Heart right ventricle (tissue), 16 donors: ENCODE measurements at places on chromosomes 5 and 9. TPM values are rescaled to one million over a fixed set of nuclear protein-coding genes. Genes with fewer than 3 reads are reported as not detected.
A peak's percentile ranks its signal among the peaks of the same experiment; 100 is the strongest.

The SPOCK1 gene
- 42.8 TPM for total RNA-seq

The TMEM171 gene
- total RNA-seq: not detected

GRCh38 chr9:80932947-80933780, 756.2 kb downstream of the TLE1 start:
- no peak overlapping the region for H3K27ac ChIP-seq
- H3K4me3 ChIP-seq: no peak overlapping the region
- no peaks in the 10 kb centered on the region for H3K27me3 ChIP-seq

The CCDC171 gene
- 1.2 TPM for total RNA-seq

The ZCCHC7 gene
- 8.4 TPM for total RNA-seq

- H3K4me1 ChIP-seq: no peaks in the 10 kb centered on the region
- no peak overlapping the region for H3K4me3 ChIP-seq
- no peak overlapping the region for H3K27ac ChIP-seq
- no peak for DNase-seq
These were observed 14.4 kb upstream of the ZNF131 start for GRCh38 chr5:43106290-43106638.

- no peak overlapping the region for H3K27ac ChIP-seq
- no peaks in the 10 kb centered on the region for H3K27me3 ChIP-seq
- no peaks in the 10 kb centered on the region for H3K4me1 ChIP-seq
- no peak overlapping the region for H3K4me3 ChIP-seq
These were observed 223.2 kb downstream of the ASTN2 start for GRCh38 chr9:117191504-117192261.

The SLC6A7 gene
- not detected for total RNA-seq

DNA sequence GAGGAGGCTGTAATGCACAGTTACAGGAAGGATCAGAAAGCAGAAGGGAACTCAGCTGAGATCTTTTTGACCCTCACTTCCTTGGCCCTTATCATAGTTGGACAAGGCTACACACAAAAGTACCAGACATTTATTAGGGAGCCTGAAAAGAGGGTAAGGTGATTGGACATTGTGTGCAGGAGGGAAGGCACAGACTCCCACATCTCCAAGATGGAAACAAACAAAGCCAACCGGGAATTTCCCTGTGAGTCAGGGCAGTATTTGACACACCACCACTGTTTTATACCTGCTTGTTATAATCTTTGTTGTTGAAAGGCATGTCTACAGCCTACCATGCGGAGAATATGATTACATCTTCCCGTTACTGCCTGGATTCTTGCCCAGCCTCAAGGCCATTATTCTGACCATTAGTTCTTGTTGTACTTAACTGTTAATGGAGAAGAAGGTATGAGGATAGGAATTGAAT, 3.0 kb upstream of the CCNG1 start:
- peaks cover 1% of the 10 kb centered on the region for H3K36me3 ChIP-seq
- peak overlapping the region; percentile 53 for H3K27ac ChIP-seq
- H3K4me3 ChIP-seq: no peak overlapping the region
- peaks cover 13% of the 10 kb centered on the region for H3K4me1 ChIP-seq
- H3K27me3 ChIP-seq: no peaks in the 10 kb centered on the region

The AGXT2 gene
- total RNA-seq: not detected

The CDKN2B gene
- total RNA-seq: 4.8 TPM

The SEC61B gene
- 44.6 TPM for total RNA-seq

The SAXO1 gene
- total RNA-seq: not detected

The CHSY3 gene
- 1.6 TPM for total RNA-seq

The PCDHGC5 gene
- total RNA-seq: 3.2 TPM

GRCh38 chr9:72913382-72914009, 39.4 kb downstream of the ALDH1A1 start:
- no peaks in the 10 kb centered on the region for H3K4me1 ChIP-seq
- no peak overlapping the region for H3K4me3 ChIP-seq
- H3K36me3 ChIP-seq: peaks cover 5% of the 10 kb centered on the region
- DNase-seq: no peak
- H3K27me3 ChIP-seq: no peaks in the 10 kb centered on the region

DNA sequence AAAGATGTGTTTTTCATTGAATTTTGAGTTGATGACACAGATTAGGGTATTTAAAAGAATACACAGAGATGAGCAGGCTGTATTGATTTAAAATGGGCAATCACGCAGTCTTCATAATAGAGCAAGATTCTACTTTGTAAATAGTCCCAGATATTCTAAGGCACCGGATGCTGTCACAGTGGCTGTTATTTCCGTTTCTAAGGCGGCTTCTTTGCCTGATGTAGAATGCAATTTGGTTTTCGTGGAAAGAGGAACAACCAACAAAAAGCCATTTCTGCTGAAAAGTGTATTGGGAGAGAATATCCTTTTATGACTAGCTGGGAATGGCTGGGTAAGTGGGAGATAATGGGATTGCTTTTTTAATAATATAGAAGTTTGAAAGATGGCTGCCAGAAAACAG, 17.5 kb downstream of the PRKACG start:
- DNase-seq: no peak
- H3K4me3 ChIP-seq: no peak overlapping the region
- no peaks in the 10 kb centered on the region for H3K27me3 ChIP-seq
- peak overlapping the region; percentile 35 for H3K27ac ChIP-seq
- H3K4me1 ChIP-seq: peaks cover 18% of the 10 kb centered on the region

The SLC36A1 gene
- 1.9 TPM for total RNA-seq

GRCh38 chr9:33329117-33329563, 38.8 kb downstream of the NFX1 start:
- H3K4me3 ChIP-seq: no peak overlapping the region
- no peaks in the 10 kb centered on the region for H3K27me3 ChIP-seq
- peaks cover 10% of the 10 kb centered on the region for H3K4me1 ChIP-seq
- DNase-seq: no peak
- peaks cover 100% of the 10 kb centered on the region for H3K36me3 ChIP-seq

- H3K27ac ChIP-seq: no peak overlapping the region
- DNase-seq: no peak
- H3K27me3 ChIP-seq: no peaks in the 10 kb centered on the region
- H3K4me3 ChIP-seq: no peak overlapping the region
These were observed 4.3 kb downstream of the GFM2 start for GRCh38 chr5:74762599-74762998.

DNA sequence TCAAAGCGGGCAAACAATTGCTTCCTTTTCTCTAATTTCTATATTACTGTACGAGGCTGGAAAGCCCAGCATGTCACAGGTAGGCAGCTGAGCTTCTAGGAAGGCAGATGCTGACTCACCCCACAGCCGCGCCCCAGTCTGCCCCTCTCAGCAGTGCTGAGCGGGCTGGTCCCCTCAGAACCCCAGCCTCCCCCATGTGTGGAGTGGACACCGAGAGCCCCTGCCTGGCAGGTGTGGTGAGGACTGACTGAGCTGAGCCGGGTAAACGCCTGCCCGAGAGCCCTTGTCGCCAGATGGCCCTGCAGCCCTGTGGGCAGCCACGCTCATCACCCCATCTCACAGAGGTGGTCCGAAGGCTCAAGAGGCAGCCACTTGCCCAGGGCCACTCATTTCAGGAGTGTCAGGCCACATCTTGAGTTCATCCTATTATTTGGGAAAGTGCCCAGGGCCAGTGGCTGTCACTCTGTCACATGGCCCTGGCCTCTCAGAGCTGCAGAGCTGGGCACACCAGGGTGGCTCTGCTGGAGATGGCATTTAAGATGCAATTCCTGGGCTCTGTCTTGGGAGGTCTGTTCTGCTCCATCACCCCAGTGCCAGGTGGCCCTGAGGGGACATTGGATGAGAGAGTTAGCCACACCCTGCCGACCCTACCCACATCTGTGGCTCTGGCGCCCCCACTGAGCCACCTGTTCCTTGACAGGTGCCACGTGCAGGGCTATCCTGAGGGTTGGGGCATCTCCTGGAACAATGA, 12.4 kb downstream of the CARD19 start:
- peaks cover 25% of the 10 kb centered on the region for H3K36me3 ChIP-seq
- peaks cover 5% of the 10 kb centered on the region for H3K4me1 ChIP-seq
- no peak for DNase-seq
- no peaks in the 10 kb centered on the region for H3K27me3 ChIP-seq
- no peak overlapping the region for H3K27ac ChIP-seq

GRCh38 chr5:42020788-42021530, 95.9 kb downstream of the FBXO4 start:
- no peak for DNase-seq
- no peaks in the 10 kb centered on the region for H3K4me1 ChIP-seq
- no peak overlapping the region for H3K27ac ChIP-seq
- no peaks in the 10 kb centered on the region for H3K36me3 ChIP-seq

The SPINK6 gene
- total RNA-seq: not detected

The FAM151B gene
- 1.3 TPM for total RNA-seq

The GNA14 gene
- total RNA-seq: 1.2 TPM

- DNase-seq: no peak
- H3K36me3 ChIP-seq: no peaks in the 10 kb centered on the region
- H3K4me3 ChIP-seq: no peak overlapping the region
- no peaks in the 10 kb centered on the region for H3K4me1 ChIP-seq
- no peak overlapping the region for H3K27ac ChIP-seq
These were observed 17.0 kb upstream of the AUH start for GRCh38 chr9:91378695-91379127.

The LECT2 gene
- not detected for total RNA-seq

The F2RL1 gene
- total RNA-seq: 0.75 TPM

- DNase-seq: no peak
- no peaks in the 10 kb centered on the region for H3K27me3 ChIP-seq
These were observed 236.5 kb upstream of the HAPLN1 start for GRCh38 chr5:83957188-83957587.

- no peak overlapping the region for H3K27ac ChIP-seq
- no peak for DNase-seq
- H3K4me3 ChIP-seq: no peak overlapping the region
- H3K36me3 ChIP-seq: no peaks in the 10 kb centered on the region
- no peaks in the 10 kb centered on the region for H3K4me1 ChIP-seq
- no peaks in the 10 kb centered on the region for H3K27me3 ChIP-seq
These were observed 74.3 kb downstream of the SLC44A1 start for GRCh38 chr9:105318729-105319191.
